ENCODE measurements at places on chromosomes 6 and 20.

DNA sequence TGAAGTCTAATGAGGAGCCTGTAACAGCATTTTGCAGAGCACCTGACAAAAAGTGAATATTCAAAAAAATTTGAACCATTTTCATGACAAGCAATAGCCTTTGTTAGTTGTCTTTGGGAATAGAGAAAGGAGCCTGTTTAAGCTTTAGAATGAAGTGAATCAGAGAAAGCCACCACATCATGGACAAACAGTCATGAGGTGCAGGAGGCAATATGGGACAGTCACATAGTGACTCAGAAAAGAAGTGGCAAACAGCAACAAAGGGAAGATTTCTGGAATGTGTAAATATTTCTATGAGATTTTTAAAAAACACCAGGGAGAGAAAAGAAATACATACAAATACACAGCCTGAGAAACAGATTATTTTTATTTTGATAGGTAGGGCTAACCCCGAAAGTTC lies 6.6 kb downstream of the KLHL31 start:
- peak; percentile 52 for DNase-seq

- no peak for DNase-seq
These were observed 4.1 kb downstream of the LINC00237 start for GRCh38 chr20:21101932-21102575.

GRCh38 chr6:167788563-167788903 lies 38.2 kb upstream of the AFDN start:
- DNase-seq: no peak

GRCh38 chr6:126905917-126906316 lies 212.6 kb upstream of the RSPO3 start:
- no peak for DNase-seq

GRCh38 chr6:44951253-44951747 lies 376.8 kb upstream of the RUNX2 start:
- DNase-seq: no peak

DNA sequence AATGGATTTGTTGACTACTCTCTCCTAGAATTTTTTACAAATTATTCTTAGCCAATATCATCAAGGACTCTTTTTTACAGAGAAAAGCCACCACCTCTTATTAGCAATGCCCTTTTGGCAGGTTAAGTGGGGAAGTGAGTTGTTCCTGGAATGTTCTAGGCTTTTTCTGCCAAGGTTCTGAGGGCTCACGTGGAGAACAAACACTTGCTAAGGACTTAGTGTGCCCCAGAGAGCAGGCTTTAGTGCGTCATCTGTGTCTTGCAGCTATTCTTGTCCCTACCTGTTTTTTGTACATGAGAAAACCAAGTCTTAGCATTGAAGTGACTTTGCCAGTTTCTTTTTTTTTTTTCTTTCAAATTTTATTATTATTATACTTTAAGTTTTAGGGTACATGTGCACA lies 33.5 kb downstream of the CFAP61 start:
- no peak for DNase-seq

Data from suppressor macrophage treated with lipopolysaccharide for 1 hour (primary cell).